ENCODE measurements at places on chromosomes 1 and 21.

- DNase-seq: no peak
Measured at GRCh38 chr1:2537784-2538115, 7.7 kb upstream of the HES5 start.

DNA sequence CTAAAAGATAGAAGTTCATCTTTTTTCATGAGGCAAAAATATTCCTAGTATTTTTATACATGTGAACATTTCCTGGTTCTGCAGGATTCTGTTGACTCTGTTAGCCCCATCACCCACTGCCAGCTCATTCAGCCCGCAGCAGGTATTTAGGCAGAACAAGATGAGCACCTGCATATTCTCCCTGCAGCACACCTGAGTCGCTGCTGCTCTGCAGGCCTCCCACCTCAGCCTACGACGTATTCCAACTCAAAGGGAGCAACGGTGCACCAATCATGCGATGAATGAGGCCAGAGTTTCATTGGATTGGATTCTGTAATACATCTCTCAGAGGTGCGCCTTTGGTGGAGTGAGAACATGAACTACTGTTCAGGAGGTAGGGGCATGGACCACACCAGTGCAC lies 87.6 kb downstream of the CNIH3 start:
- DNase-seq: no peak

GRCh38 chr1:229229137-229229720 lies 41.7 kb upstream of the RAB4A start:
- DNase-seq: no peak

GRCh38 chr1:108816049-108816893 lies 40.6 kb downstream of the AKNAD1 start:
- DNase-seq: no peak

GRCh38 chr1:234893359-234893724 lies 235.3 kb downstream of the TOMM20 start:
- no peak for DNase-seq

GRCh38 chr1:110420874-110421793 lies 13.6 kb upstream of the LAMTOR5 start:
- DNase-seq: peak; percentile 45

- no peak for DNase-seq
Measured at GRCh38 chr1:188584119-188584518, 1755.4 kb downstream of the PLA2G4A start.

DNA sequence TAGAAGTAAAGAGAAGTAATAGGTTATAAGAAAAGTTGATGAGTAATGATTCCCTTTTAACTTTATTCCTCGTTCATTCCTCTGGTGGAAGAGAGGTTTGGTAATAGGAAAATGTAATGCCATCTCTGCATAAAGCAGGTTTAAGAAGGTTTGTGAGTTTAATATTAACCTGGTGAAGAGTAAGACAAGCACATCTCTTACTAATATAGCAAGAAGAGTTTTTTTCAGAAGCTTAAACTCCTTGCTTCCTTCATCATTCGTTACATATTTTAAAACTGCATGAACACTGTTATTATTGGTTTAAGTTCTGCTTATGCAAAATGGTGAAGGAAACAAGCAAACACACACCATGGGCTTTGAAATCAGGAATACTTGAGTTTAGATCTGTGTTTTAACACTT lies 9.2 kb upstream of the PLA2G4A start:
- DNase-seq: no peak

GRCh38 chr1:168976267-168976666 lies 130.2 kb upstream of the ATP1B1 start:
- no peak for DNase-seq

GRCh38 chr1:206680279-206680678 lies 4.4 kb upstream of the MAPKAPK2 start:
- no peak for DNase-seq

- no peak for DNase-seq
Measured at GRCh38 chr1:115265099-115265498, 73.0 kb downstream of the NGF start.

GRCh38 chr1:30411206-30411605 lies 312.2 kb downstream of the MATN1 start:
- no peak for DNase-seq

- peak; percentile 50 for DNase-seq
Measured at GRCh38 chr1:44810101-44810761, 1.9 kb downstream of the BTBD19 start.

- DNase-seq: no peak
Measured at GRCh38 chr1:157162345-157162744, 24.1 kb upstream of the ETV3 start.

GRCh38 chr1:170885551-170885950 lies 49.8 kb upstream of the MROH9 start:
- no peak for DNase-seq

DNA sequence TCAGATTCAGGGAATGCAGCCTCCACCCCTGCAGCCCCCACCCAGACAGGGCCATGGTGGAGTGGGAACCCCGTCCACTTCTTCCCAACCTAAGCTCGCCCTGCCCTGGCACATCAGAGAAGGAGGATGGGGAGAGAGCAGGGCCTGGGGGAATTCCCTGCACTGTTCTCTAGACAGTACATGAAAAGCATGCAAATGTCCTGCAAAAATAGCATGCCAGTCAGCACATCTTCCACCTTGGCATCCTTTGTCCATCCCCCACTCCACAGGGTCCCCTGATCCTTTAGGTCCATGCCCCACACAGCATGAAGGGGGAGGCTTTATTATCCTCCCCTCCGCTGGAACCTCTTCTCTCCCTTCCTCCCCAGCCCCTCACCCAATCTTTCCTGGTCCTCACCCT lies 35.0 kb upstream of the RD3 start:
- no peak for DNase-seq

DNA sequence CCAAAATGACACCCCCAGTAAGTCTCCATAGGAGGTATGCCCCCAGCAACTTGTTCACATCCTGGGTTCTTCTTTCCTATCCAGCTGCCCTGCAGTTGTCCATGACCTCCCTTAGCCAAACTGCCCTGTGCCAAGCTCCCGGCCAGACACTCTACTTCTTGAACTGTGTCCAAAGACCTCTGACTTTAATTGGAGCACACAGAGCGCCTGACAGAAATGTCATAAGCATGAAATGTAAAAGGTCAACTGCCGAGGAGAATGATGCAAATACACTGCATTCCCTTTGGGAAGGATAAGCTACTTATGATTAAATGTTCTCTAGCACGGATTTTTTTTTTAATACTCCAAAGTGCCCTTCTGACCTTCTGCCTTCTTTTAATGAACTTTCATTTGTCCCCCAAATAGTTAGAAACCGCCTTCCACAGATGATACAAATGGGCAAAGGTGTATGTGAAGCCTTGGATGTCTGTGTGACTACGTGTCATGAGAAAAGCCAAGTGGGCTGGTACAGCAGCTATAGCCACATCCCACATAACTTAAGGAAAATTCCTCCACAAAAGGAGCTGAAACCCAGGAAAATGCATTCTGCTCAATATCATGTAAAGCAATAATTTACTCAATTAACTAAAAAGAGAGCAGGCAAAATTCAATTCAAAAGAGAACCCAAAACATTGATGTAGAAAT lies 26.8 kb downstream of the PALMD start:
- no peak for DNase-seq

DNA sequence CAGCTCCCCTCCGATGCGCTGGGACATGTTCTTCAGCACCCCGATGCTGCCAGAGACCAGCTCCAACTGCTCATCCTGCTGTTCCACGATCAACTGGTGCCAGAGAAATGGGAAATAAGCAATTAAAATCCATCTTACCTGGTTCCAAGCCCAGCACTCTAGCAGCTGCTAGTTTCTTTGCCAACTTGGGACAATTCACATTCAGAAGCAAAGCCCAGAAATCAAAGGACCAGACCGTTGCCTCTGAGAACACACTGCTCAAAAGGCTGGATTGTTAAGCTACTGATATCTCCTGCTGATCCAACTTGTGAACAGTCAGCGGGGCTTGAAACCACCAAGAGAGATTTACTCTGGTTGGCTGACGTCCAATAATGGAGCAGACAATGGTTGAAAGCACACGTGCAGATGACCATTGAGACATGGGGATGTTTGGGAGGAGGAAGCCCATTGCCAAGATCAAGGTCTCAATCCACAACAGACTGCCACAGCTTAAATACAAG lies 34.4 kb downstream of the STX6 start:
- no peak for DNase-seq

GRCh38 chr1:98761219-98761865 lies 99.8 kb downstream of the SNX7 start:
- no peak for DNase-seq

DNA sequence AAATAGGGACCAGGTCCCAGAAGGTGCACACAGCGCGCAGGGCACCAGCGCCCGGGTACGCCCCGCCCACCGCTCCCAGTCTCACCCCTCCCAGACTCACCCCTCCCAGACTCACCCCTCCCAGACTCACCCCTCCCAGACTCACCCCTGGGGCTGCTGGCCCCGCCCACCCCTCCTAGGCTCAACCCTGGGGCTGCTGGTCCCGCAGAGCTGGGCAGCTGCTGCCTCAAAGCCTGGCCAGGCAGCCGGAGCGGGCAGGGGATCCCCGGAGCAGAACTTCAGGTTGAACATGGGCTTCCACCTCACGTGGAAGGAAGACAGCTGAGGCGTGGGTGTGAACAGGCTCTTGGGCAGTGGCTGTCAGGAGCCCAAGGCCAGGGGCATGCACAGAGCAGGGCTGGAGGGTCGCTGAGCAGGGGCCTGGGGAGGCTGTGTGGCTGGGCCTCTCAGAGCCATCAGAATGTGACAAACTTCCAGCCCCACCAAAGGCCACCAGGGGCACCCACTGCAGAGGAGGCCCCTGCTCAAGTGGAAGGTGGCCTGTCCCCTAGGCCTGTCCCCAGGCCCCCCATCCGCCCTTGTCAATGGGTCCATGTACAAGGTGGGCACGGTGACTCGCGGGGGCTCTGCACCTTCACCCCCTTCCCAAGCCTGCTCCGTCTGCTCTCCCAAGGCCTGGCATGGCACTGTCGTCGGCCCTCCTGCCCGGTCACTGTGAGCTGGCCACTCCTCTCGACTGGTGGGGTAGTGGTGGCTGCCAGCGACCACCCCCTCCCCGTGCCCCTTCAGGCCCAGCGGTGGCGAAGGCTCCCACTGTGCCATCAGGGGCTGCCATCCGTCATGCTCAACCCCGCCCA lies 20.4 kb upstream of the SUMO3 start:
- no peak for DNase-seq

DNA sequence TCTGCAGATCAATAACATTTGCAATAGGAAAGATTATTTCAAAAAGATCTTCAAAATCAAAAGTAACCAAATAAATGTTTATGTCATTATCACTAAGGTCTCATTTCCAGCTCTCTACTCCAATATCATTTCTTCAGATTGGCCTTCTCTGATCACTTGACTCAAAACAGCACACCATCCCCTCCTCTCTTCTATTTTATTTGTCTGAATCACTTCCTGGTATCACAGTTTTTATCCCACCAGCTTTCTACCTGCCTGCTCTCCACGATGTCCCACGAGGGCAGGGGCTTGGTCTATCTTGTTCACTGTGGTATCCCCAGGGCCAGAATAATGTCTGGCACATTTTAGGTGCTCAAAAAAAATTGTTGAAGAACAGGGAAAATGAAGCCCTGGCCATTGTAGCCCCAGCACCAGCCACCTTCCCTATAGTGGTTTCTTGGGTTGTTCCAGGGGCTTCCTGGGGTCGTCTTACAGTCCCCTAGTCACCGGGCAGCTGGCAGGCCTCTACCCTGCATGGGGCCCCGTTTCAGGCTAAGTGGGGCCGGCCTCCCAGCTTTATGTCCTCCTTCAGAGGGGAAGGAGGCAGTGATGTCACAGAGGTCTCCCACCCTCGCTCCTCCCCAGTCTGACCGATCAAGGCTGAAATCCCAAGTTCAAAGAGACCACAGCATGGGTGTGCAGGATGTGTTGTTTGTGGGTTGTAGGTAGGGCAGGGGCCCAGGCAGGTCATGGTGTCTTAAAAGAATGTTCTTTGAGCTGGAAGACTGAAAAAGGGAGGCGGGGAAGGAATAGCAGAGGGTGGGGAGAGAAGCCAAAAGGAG lies 3.5 kb upstream of the PADI1 start:
- DNase-seq: no peak

- no peak for DNase-seq
Measured at GRCh38 chr21:45525910-45526306, 16.3 kb downstream of the SLC19A1 start.

GRCh38 chr1:24483441-24483840 lies 19.2 kb upstream of the RCAN3 start:
- DNase-seq: peak; percentile 58

- DNase-seq: peak; percentile 61
Measured at GRCh38 chr1:20248971-20249612, 41.6 kb upstream of the VWA5B1 start.

- no peak for DNase-seq
Measured at GRCh38 chr1:63408331-63408730, 40.9 kb downstream of the ALG6 start.

- no peak for DNase-seq
Measured at GRCh38 chr1:24714859-24715520, 30.3 kb upstream of the CLIC4 start.

DNA sequence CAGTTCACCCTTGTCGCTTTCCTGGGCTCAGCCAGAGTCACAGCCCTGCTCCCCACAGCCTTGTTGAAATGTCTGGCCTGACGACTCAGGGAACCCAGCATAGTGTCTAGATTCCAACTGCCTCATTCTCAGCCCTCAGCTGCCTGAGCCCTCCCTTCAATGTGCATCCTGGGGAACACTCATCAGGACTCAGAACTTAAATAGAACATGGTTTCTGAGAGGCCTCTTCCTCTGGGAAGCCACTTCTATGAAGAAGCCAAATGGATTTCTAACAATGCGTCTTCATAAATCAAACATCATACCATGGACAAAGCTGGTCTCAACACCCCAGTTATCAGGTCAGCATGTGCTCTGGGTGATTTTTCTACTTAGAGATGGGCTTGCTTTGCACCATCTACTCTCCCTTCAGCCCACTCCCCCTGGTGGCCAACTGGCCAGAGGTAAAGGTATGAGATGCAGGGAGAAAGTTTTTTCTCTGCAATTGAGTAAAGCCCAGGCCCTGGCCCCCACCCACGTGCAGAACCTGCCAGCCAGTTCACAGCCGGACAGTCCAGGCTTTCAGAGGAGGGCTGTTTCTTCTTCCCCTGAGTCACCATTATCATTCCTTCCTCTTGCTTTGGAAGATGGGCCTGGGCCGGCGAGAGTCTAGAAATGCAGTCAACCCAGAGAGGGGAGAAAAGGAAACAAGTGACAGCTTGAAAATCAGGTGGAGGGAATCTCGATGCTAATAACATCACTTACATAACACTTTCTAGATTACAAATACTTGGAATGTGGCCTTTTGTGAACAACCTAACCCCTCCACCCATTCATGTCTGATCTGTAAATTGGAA lies 32.1 kb downstream of the CD244 start:
- peak; percentile 82 for DNase-seq

DNA sequence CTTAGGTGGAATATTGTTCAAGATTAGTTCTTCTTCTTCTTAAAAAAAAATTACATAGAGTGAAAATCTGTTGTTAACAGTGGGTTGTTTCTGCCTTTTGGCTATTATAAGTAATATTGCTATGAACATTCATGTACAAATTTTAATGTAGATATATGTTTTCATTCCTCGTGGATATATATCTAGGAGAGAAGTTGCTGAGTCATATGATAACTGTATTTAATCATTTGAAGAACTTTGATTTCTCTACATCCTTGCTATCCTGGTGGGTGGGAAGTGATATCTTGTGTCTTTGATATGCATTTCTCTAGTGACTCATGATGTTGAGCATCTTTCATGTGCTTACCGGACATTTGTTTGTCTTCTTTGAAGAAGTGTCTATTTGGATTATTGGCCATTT lies 29.9 kb downstream of the MAST2 start:
- no peak for DNase-seq
